ENCODE measurements at places on chromosomes 7 and 10. TPM values are rescaled to one million over a fixed set of nuclear protein-coding genes. Genes with fewer than 3 reads are reported as not detected.
A peak's percentile ranks its signal among the peaks of the same experiment; 100 is the strongest.

Gene ELAPOR2
- 2.5 TPM for total RNA-seq

Gene UTF1
- not detected for total RNA-seq

Gene MACC1
- not detected for total RNA-seq

Gene CBLL1
- 22.4 TPM for total RNA-seq

Gene ZNF32
- total RNA-seq: 34.4 TPM

Gene SP4
- total RNA-seq: 6.3 TPM

Gene TAS2R4
- total RNA-seq: 0.15 TPM

Gene CYP51A1
- 33.6 TPM for total RNA-seq

DNA sequence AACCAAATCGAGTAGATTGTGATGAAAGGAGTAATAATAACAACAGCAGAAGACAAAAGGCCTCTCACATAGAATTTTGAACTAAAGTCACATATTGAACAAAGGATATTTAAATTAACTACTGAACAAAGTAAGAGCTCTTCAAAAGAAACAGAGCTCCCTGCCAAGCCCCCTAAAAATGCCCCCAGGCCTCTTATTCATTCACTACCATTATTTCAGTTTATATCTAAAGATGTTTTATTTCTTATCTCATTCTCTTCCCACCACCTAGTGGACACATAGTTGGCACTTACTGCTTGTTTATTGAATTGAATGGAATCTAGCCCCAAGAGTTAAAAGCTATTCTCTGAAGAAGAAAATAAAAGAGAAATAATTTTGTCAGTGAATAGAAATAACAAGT lies 37.4 kb downstream of the VCL start:
- DNase-seq: no peak

GRCh38 chr10:3510741-3511140 lies 274.3 kb downstream of the KLF6 start:
- DNase-seq: no peak

GRCh38 chr7:1696671-1697498 lies 26.8 kb downstream of the ELFN1 start:
- no peak for DNase-seq

DNA sequence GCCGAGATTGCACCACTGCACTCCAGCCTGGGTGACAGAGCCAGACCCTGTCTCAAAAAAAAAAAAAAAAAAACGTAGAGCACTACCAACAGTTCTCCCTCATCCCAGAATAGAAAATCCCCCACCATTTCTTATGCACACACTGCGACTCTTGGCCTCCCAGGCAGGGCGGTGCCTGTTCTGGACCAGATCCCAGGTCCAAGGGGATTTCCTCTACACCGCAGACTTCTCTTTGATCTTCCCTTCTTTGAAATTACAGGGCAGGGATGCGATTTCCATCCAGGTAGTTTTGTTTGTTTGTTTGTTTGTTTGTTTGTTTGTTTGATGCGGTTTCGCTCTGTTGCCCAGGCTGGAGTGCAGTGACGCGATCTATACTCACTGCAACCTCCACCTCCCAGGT lies 91.8 kb downstream of the SEPTIN14 start:
- no peak for DNase-seq

GRCh38 chr7:26612742-26613141 lies 251.6 kb downstream of the SKAP2 start:
- no peak for DNase-seq

GRCh38 chr10:89301721-89302445 lies at the start of gene IFIT2:
Gene IFIT2 (plus strand): TSS chr10:89302046. CDS start chr10:89302124, 78 bp downstream.
- DNase-seq: no peak

- DNase-seq: peak; percentile 66
Measured at GRCh38 chr10:133357285-133358161, at the start of gene FUOM. Gene FUOM (minus strand): TSS chr10:133358019. CDS start chr10:133358007, 12 bp downstream.

GRCh38 chr7:3141326-3141725 lies 97.7 kb upstream of the CARD11 start:
- DNase-seq: no peak

- DNase-seq: no peak
Measured at GRCh38 chr7:57339198-57339944, 110.6 kb upstream of the ZNF716 start.

DNA sequence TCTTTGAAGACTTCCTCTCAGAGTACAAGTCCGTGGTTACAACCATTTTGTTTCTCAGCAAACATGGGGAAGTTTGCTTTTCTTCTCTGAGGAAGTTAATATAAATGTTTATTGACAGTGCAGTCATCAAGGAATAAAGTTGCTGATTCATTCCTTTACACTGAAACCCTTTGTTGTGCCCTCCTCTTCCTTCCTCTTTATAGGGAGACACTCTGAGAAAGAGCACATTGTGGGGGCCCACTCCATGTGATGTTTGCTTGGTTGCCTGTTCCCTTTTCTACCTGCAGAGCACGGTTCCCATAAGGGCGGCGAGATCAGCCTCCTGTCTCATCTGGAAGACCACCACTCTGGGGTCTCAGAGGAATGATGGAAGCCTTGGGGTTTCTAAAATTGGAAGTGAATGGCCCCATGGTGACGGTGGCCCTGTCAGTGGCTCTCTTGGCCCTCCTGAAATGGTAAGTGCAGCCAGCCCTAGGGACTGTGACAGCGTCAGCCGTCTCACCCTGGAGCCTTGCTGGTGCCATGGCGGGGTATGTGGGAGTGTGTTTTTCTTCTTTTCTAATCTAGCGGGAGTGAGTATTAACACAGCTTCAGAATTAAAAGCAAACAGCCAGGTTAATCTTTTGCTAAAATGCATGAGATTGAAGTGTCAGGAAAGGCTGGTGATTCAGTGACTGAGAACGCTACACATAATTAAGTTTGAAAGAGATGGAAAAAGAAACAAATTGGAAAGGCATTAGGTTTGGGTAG lies at the start of gene TBXAS1:
TBXAS1 (plus strand) TSS at position 240 of the 750 bp plus-strand sequence; CDS start at position 367, 127 bp downstream.
- DNase-seq: no peak

DNA sequence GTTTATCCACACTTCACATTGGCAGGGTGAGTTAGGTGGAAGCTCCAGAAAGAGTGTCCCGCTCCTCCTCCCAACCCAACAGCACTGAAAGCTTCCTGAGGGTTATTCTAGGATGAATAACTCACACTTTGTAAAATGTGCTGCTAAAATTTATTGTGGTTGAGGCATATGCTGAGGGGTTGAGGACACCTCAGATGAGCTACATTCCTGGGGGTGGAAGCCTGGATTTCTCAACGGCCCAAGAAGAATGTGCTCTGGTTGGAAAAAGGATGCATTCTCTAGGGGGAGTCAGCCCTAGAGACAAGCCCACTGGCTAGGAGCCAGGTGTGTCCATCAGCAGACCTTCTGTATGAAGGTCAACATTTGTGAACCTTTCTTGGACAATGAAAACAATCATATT lies 91.5 kb upstream of the PDE1C start:
- DNase-seq: no peak

DNA sequence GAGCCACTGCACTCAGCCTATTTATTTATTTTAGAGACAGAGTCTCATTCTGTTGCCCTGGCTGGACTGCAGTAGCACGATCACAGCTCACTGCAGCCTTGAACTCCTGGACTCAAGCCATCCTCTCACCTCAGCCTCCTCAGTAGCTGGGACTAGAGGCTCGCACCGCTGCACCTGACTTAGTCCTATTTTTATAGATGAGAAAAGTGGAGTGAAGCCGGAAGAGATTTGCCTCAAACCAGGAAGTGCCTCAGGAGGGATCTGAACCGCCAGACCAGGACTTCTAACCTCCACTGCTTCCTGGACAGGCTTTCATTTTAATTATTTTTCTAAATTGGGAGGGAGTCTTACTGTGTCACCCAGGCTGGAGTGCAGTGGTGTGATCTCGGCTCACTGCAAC lies 17.5 kb upstream of the CLIP2 start:
- DNase-seq: no peak

DNA sequence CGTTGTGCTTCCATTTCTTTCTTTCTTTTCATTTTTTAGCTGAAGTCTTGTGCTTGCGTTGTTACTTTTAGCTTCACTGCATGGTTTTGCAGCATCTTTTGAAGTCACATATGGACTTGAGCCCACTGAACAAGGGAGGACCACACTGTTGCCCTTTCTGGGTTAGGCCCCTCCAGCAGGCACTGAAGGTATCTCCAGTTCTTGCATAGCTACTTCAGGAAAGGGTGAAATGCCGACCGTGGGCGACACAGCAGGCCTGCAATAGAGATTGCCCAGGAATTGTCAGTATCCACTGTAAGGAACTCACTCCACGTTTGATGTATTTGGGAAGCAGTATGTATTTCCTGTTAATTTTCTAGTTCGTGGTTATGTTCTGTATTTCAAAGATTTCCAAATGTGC lies 85.1 kb downstream of the WDR37 start:
- DNase-seq: no peak

DNA sequence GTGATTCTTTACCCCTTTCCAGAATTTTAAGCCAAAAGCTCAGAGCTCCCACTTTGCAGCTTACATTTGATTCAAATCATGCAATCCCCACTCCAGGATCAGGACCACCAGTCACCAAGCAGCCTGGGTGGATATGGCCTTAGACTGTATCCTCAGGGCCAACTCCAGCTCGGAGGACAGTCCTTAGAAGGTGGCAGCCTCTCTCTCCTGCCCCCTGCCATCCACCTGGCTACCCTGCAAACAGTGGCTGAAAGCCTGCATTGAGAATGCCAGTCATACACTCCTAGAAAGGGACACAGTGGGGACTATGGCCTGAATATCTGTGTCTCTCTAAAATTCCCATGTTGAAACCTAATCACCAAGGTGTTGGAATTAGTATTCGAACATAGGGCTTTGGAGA lies 50.0 kb upstream of the KCNMA1 start:
- no peak for DNase-seq

Data from heart right ventricle (tissue), 16 donors.